ENCODE measurements at places on chromosomes 11 and 22. TPM values are rescaled to one million over a fixed set of nuclear protein-coding genes. Genes with fewer than 3 reads are reported as not detected.

DNA sequence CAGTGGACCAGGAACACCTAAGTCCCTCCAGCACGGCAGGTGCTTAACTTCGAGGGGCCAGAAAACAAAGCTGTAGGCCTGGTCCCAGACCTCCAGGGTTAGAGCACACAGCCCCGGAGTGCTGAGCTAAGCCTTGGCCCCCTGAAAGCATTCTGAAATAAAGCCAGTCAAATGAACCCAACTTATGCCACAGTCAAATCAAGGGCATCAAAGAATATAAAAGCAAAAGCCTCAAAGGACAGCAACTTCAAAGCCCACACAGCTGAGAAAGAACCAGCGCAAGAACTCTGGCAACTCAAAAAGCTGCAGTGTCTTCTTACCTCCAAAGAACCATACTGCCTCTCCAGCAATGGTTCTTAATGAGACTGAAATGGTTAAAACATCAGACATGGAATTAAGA, 39.1 kb downstream of the TMEM123 start:
- DNase-seq, result no peak

Gene OR10A2
- not detected for total RNA-seq

DNA sequence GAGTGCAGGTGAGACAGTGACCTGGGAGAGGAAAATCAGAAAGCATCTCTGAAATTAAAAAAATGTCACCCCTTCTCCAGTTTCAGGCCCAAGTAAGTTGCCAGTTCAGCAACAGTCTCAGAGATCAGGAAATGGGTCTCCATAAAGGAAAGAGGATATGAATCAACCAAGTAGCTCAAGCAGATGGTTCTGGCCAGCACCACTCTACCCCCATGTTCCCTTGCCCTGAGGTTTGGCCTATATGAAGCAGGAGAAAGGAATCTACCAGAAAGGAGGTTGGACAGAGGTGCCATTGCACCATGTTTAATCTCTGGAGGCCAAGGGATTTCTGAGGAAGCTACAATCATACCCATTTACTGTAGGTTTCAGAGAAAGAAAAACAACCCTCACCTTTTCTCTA, 7.7 kb downstream of the FZD4 start:
- no peak for DNase-seq

GRCh38 chr11:45881708-45882368, 3.6 kb upstream of the MAPK8IP1 start:
- no peak for DNase-seq

DNA sequence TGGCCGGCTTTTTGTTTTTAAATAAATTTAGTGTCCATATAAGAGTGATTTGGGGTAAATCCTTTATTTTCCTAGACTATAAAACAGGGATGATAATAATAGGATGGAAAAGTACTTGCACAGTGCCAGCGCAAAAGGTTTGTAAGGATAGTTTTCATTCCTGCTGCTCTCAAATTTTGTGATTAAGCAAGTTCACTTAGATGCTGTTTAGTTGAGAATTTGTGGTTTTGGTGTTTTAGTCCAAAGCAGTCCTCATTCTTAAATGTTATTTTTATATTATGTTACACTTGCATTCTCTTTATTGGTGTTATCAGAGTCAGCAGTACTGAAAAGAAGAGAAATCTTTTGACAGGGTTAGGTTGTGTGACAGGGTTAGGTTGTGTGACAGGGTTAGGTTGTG, 47.9 kb downstream of the PPP6R3 start:
- DNase-seq, result no peak
